CD4-positive, alpha-beta T cell treated with Interleukin-6 at 100 ng/mL for 8 hours (primary cell): ENCODE measurements at places on chromosomes 6 and 20.

GRCh38 chr6:40803897-40804702 lies 216.9 kb upstream of the LRFN2 start:
- no peak for DNase-seq

GRCh38 chr6:125791820-125792165 lies 1.0 kb downstream of the NCOA7 start:
- DNase-seq = no peak

DNA sequence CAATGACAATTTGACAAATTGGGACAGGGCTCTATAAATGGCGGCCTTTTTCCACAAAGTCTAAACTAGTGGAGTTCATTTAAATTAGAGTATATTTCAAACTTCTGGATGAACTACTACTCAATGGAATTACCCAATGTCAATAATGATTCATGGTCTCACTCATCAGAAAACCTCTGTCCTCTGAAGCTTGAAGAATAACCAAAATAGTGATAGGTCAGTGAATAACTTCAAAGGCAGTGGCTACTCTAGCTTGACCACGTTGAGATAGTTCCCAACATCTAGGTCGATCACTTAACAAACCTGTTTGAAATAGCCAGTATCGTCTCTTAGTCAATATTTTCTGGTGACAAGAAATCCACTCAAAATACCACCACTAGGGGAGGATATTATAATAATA lies 197.6 kb downstream of the HDGFL1 start:
- no peak for DNase-seq

- DNase-seq = no peak
These were observed 9.9 kb upstream of the HEBP2 start for GRCh38 chr6:138393871-138394783.

GRCh38 chr20:36004045-36004444 lies 35.7 kb downstream of the CNBD2 start:
- DNase-seq = no peak

- DNase-seq = no peak
These were observed 16.9 kb downstream of the USP49 start for GRCh38 chr6:41878246-41878645.

DNA sequence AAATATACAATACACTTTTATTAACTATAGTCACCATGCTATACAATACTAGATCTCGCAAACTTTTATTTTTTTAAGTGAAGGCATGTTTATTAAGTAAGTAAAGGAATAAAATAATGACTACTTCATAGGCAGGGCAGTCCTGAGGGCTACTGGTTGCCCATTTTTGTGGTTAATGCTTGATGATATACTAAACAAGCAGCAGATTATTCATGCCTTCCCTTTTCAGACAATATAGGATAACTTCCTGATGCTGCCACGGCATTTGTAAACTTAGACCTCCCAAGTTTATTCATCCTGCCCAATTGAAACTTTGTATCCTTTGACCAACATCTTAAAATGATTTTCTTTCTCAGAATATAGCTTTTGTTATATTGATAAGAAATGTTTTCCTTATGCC lies 24.7 kb upstream of the HIVEP1 start:
- DNase-seq = no peak

DNA sequence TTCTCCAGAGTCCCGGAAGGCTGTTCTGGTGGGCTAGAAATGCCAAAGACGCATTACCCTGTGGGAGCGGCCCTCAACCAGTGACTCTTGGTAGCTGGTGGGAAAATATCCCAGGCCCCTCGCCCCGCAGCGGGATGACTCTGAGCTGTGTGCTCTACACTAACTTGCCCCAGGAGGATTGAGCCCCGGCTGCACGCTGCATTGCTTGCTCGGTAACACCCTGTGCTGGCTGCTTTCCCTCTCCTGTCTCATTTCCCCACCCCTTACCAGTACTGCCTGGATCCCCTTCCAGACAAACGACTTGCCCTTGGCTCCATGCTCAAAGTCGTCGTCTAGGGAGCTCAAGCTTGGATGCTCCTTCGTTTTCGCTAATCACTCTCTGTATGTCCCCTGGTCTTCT lies 411.8 kb upstream of the SULF2 start:
- no peak for DNase-seq

DNA sequence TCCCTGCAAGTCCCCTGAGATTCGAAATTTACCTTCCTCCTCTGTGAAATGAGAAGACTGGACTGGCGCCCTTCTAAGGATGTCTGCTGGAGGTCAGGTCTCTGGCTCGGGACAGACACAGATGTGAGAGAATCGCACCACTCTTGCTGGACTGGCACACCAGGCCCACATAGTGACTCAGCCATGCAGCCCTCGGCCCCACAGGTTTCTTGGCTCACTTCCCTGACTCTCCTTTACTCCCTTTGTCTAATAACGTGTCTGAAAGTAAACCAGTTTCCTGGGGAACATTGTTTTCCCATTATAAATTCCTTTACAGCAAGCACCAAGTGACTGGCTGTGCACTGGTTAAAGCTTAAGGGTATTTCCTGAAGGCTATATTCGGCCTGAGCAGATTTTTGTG lies 106.7 kb upstream of the PLEKHG1 start:
- DNase-seq = no peak
